Glutamatergic neuron (in vitro differentiated cells): ENCODE measurements at places on chromosomes 1 and 21. TPM values are rescaled to one million over a fixed set of nuclear protein-coding genes. Genes with fewer than 3 reads are reported as not detected.

The GGPS1 gene
- 53.0 TPM for total RNA-seq

The OR2L3 gene
- total RNA-seq, result 0.15 TPM

The FAM163A gene
- total RNA-seq, result not detected

The NBPF6 gene
- not detected for total RNA-seq

The LHX8 gene
- total RNA-seq, result not detected

GRCh38 chr1:195026792-195027191 lies 1581.4 kb downstream of the KCNT2 start:
- no peaks in the 10 kb centered on the region for H3K36me3 ChIP-seq
- H3K4me1 ChIP-seq, result no peaks in the 10 kb centered on the region

DNA sequence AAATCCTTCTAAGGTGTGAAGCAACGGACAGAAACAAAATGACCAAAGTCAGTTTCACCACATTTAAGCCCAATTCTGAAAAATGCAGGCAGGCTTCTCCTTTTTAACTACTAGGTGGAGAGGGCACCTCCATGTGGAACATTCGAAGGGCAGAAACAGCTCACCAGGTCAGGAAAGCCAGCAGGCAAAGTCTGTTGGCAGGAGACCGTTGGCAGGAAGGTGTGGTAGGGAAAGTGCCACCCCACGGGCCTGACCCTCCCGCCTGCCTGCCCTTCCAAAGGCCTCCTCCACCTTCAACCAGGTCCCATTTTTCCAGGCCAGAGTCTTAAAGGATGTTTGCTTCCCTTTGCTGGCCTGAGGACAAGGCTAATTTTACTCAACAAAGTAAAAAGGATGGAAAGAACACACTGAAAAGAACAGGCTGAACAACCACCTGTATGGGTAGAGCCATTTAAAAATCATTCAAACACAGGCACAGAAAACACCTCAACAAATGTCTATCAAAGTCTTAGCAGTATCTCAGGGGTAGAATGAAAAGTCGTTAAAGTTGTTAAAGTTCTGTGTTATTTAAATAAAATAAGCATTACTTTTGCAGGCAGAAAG lies 26.4 kb downstream of the CAPZB start:
- no peak overlapping the region for H3K27ac ChIP-seq
- DNase-seq, result no peak
- H3K4me1 ChIP-seq, result peaks cover 54% of the 10 kb centered on the region
- peaks cover 2% of the 10 kb centered on the region for H3K27me3 ChIP-seq
- no peaks in the 10 kb centered on the region for H3K36me3 ChIP-seq

DNA sequence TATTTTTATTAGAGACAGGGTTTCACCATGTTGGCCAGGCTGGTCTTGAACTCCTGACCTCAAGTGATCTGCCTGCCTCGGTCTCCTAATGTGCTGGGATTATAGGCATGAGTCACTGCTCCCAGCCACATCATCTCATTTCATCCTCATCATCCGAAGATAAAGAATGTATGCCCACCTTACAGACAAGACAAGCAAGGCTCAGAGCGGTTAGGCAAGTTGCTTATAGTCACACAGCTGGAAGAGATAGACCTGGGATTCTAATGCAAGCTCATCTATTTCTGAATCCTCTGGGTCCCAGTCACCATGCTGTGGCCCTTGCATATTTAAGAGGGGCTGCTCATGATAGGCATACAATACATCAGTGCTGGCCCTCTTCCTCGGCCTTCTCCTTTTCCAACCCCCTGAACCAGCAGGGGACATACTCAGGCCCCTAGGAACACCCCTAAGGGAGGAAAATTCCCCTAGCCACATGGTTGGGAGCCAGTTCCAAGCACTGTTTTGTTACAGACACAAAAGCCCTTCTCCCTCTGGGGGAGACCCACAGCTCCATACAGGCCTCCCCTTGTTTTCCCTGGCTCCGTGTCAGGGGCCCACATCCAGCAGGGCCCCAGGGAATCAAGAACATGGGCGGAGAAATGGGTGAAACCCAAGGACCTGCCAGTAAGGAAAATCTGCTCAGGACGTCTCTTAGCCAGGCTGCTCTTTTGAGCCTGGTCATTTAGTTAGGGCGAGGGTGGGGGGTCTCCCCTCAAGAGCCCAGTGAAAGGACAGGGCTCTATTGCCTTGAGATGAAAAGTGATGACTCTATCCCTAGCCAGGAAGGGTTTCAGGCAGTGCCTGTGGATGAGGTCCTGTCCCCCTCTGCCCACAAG lies 6.9 kb downstream of the CSRP1 start:
- no peak for DNase-seq
- peaks cover 17% of the 10 kb centered on the region for H3K4me1 ChIP-seq
- no peak overlapping the region for H3K4me3 ChIP-seq
- H3K27me3 ChIP-seq, result peaks cover 9% of the 10 kb centered on the region
- H3K36me3 ChIP-seq, result no peaks in the 10 kb centered on the region
- H3K27ac ChIP-seq, result no peak overlapping the region

DNA sequence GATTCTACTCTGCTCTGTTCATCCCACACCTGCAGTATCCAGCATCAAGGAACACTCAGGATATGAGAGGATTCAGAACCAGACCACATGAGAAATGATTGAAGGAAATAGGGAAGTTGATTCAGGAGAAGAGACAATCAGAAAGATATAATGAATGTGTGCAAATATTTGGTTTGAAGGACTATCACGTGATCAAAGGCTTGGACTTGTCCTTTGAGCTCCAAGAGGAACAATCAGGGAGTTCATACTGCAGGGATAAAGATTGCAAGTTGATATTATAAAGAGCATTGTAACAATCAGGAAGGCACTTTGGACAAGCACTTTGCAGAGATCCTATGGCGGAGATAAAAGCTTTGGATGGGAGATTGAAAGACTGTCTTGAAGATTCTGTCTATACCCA lies 13.9 kb upstream of the PIGM start:
- peaks cover 14% of the 10 kb centered on the region for H3K4me1 ChIP-seq
- DNase-seq, result no peak
- no peak overlapping the region for H3K27ac ChIP-seq

GRCh38 chr1:85224734-85225623 lies 24.2 kb upstream of the SYDE2 start:
- peaks cover 5% of the 10 kb centered on the region for H3K27me3 ChIP-seq
- H3K4me1 ChIP-seq, result no peaks in the 10 kb centered on the region
- H3K36me3 ChIP-seq, result no peaks in the 10 kb centered on the region
- DNase-seq, result no peak

- peak; percentile 36 for DNase-seq
- H3K4me1 ChIP-seq, result no peaks in the 10 kb centered on the region
- H3K36me3 ChIP-seq, result peaks cover 5% of the 10 kb centered on the region
- no peak overlapping the region for H3K27ac ChIP-seq
These were observed 29.4 kb upstream of the TRIM17 start for GRCh38 chr1:228445843-228446650.

DNA sequence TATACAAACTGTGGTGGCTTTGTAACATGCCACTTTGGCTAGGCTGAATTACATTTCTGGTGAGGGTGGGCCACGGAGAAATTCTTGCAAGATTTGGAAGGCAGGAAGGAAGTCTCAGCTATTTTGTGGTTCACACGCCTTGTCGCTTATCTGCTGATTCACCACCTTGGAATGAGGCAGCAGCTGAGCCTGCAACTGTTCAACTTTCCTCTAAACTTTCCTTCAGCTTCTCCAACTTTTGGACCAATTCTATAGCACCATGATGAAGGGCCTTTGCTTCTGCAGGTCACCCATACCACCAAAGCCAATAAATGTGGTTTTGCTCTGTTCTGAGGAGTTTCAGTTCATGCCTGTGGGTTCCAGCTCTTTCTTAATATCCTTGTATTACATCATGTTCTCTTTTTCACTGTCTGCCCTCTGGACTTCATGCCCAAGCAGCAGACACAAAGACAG lies 337.6 kb upstream of the SNX7 start:
- H3K36me3 ChIP-seq, result no peaks in the 10 kb centered on the region
- H3K4me3 ChIP-seq, result no peak overlapping the region
- no peaks in the 10 kb centered on the region for H3K4me1 ChIP-seq
- H3K27me3 ChIP-seq, result no peaks in the 10 kb centered on the region

DNA sequence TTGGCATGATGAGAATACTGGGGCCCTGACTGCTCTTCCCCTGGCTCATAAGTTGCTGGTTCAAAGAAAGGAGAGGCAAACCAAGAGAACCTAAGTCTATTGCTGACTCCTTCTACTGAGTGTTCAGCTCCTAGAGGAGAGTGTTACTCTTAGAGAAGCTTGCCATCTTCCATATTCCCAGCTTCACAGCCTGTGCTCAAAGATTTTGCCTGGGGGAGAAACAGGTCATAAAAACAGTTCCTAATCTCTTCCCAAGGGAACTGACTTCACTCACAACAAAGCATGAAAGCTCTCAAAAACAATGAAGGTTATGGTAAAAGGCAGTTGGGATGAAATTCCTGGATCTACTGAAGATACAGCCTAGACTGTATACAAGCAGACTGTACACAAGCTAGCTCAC lies 37.1 kb downstream of the LRRC40 start:
- peaks cover under 1% of the 10 kb centered on the region for H3K27me3 ChIP-seq
- no peak for DNase-seq
- peaks cover 11% of the 10 kb centered on the region for H3K4me1 ChIP-seq
- H3K4me3 ChIP-seq, result no peak overlapping the region

DNA sequence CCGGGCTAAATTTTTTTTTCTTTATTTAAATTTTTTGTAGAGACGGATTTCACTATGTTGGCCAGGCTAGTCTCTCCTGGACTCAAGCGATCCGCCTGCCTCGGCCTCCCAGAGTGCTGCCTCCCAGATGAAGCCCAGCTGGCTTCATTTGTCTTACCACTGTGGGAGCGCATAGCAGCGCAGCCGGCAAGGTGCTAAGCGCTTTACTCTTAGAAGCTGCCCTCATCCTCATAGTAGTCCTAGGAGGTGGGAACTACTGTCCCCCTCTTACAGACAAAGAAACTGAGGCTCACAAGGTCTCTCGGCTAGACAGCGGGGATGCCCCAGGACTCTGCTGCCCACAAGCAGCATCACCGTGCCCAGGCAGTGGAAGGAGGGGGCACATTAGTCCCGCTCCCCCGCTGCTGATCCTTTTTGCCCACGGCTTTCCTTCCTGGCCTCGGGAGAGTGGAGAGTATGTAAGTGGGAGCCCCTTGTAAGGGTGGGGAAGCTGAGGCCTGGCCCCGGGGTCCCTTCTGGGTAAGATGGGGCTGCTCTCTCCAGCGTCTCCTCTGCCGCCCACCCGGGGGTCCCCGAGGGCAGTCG lies 726 bp downstream of the TMEM54 start:
- H3K4me3 ChIP-seq, result peak overlapping the region; percentile 75
- H3K36me3 ChIP-seq, result no peaks in the 10 kb centered on the region
- peaks cover 2% of the 10 kb centered on the region for H3K4me1 ChIP-seq
- peaks cover 13% of the 10 kb centered on the region for H3K27me3 ChIP-seq
- DNase-seq, result no peak

DNA sequence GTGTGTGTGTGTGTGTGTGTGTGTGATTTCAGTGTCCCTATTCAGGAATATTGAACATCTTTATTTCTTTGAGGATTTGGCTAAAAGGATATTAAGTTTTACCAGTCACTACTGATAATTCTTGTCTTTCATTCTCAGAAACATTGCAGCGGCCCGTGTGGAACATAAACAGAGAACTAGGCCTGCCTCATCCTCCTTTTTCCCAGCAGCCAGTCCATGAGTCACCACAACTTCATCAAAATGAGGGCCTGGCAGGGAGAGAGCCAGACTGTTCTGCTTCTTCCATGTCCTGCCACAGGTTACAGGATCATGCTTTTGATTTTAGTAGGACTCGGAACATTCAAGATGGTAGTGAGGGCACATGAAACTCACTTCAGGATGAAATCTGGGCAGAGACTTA lies 50.7 kb downstream of the LRIG2 start:
- no peaks in the 10 kb centered on the region for H3K36me3 ChIP-seq
- H3K27ac ChIP-seq, result no peak overlapping the region
- H3K4me1 ChIP-seq, result peaks cover 2% of the 10 kb centered on the region
- DNase-seq, result no peak
- no peaks in the 10 kb centered on the region for H3K27me3 ChIP-seq

- H3K4me1 ChIP-seq, result peaks cover 8% of the 10 kb centered on the region
- H3K27ac ChIP-seq, result no peak overlapping the region
- H3K36me3 ChIP-seq, result no peaks in the 10 kb centered on the region
- DNase-seq, result no peak
- H3K27me3 ChIP-seq, result no peaks in the 10 kb centered on the region
These were observed 20.4 kb upstream of the SLC2A1 start for GRCh38 chr1:42979036-42979430.

- H3K4me1 ChIP-seq, result peaks cover 8% of the 10 kb centered on the region
- DNase-seq, result peak; percentile 34
- no peak overlapping the region for H3K27ac ChIP-seq
- no peaks in the 10 kb centered on the region for H3K36me3 ChIP-seq
These were observed 275.5 kb upstream of the FMN2 start for GRCh38 chr1:239816081-239816782.

GRCh38 chr1:53063744-53064515 lies 1.9 kb downstream of the PODN start:
- DNase-seq, result no peak
- no peak overlapping the region for H3K27ac ChIP-seq
- no peaks in the 10 kb centered on the region for H3K4me1 ChIP-seq
- H3K27me3 ChIP-seq, result peaks cover 14% of the 10 kb centered on the region
- H3K4me3 ChIP-seq, result peak overlapping the region; percentile 63
- no peaks in the 10 kb centered on the region for H3K36me3 ChIP-seq

DNA sequence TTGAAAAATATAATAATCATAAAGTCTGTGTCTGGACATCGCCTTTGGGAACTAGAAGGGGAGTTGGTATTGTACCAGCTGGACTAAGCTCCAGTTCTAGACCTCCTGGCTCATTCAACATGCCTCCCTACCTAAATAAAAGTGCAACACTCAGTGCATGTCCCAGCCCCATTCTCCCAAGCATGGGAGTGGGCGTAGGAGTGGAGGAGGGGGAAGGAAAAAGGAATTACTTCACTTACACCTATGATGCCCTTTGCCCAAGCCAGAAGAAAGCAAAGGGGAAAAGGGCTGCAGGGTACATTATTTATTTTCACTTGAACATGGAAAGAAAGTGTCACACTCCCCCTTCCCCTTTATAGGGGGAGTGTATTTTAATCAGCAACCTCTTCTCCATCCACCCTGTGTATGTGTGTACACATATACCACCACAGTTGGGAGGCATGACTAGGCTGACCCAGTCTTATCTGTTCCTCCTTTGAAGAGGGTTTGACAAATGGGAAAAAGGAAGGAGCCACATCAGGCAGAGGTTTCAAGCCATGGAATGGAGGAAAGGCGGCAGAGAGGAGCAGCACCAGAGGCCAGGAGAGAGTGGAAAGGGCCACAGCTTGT lies 3.2 kb downstream of the NIT1 start:
- H3K27ac ChIP-seq, result no peak overlapping the region
- H3K36me3 ChIP-seq, result no peaks in the 10 kb centered on the region
- H3K4me1 ChIP-seq, result peaks cover 3% of the 10 kb centered on the region
- DNase-seq, result no peak
- peaks cover 2% of the 10 kb centered on the region for H3K27me3 ChIP-seq

GRCh38 chr1:170727963-170728362 lies 64.0 kb downstream of the PRRX1 start:
- H3K36me3 ChIP-seq, result no peaks in the 10 kb centered on the region
- no peaks in the 10 kb centered on the region for H3K27me3 ChIP-seq
- no peak overlapping the region for H3K27ac ChIP-seq
- H3K4me1 ChIP-seq, result peaks cover 2% of the 10 kb centered on the region
- DNase-seq, result no peak

- no peaks in the 10 kb centered on the region for H3K36me3 ChIP-seq
- H3K4me1 ChIP-seq, result no peaks in the 10 kb centered on the region
- H3K27ac ChIP-seq, result no peak overlapping the region
- no peak overlapping the region for H3K4me3 ChIP-seq
- DNase-seq, result no peak
- no peaks in the 10 kb centered on the region for H3K27me3 ChIP-seq
These were observed 13.5 kb downstream of the GORAB start for GRCh38 chr1:170545476-170545875.

- peaks cover 17% of the 10 kb centered on the region for H3K4me1 ChIP-seq
- H3K27me3 ChIP-seq, result peaks cover 9% of the 10 kb centered on the region
- peak overlapping the region; percentile 59 for H3K27ac ChIP-seq
- no peak for DNase-seq
- peak overlapping the region; percentile 72 for H3K4me3 ChIP-seq
These were observed 842 bp upstream of the ZC3H12A start for GRCh38 chr1:37473431-37474045.
